Activated T-helper 9 cell treated with anti-CD3 and anti-CD28 coated beads, Interleukin-2, amount 50 U/mL, for 16 hours (primary cell): ENCODE measurements at places on chromosomes 6 and 20.

DNA sequence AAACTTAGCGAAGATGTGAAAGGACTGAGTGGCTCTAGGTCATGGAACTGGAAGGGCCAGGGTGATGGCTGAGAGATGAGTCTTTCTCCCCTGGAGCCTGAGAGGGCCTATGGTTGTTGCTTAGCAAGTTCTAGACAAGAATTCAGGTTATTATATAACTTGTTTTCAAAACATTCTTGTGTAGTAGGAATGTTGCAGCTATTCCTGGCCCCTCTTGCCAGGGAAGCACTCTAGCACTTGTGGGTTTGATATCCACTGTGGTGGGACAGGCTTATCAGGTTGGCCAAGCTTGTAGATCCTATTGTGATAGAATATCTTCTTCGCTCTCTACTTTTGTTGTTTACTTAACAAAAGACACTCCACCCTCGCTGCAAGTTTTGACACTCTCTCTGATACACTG lies 211.8 kb upstream of the CITED2 start:
- DNase-seq = no peak

DNA sequence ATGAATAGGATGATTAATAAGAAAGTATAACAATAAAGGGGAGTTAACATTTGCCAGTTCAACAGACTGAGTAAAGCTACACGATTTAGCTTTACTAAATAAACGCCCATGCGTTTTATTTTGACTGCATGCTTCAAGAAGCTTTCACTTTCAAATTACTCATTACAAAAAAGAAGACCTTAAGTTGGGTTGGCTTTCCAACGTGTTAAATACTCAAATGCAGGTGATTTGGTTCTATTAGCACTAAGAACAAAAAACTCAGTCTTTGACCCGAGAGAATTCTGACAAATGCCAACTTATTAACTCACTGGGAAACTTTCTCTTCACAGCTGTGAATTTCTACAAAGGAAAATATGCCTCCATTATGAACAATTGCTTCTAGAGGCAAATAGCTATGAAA lies 24.8 kb downstream of the RNF146 start:
- DNase-seq = no peak

DNA sequence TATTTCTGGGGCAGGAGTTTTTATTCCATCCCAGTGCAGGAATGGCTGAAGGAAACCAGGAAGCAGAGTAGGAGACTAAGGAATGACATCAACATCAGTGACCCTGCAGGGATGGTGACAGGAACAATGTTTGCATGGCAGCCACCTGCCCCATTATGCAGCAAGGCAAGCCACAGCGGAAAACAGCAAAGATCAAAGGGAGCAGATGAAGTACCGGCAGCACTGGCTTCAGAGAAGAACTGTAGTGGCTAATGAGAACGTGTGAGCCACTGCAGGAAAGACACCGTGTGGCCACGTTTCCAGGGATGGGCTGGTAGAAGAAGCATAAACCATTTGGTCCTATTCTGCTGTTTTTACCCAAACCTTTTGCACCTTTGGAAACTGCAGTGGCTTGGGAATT lies 52.9 kb upstream of the TAB2 start:
- DNase-seq = no peak

DNA sequence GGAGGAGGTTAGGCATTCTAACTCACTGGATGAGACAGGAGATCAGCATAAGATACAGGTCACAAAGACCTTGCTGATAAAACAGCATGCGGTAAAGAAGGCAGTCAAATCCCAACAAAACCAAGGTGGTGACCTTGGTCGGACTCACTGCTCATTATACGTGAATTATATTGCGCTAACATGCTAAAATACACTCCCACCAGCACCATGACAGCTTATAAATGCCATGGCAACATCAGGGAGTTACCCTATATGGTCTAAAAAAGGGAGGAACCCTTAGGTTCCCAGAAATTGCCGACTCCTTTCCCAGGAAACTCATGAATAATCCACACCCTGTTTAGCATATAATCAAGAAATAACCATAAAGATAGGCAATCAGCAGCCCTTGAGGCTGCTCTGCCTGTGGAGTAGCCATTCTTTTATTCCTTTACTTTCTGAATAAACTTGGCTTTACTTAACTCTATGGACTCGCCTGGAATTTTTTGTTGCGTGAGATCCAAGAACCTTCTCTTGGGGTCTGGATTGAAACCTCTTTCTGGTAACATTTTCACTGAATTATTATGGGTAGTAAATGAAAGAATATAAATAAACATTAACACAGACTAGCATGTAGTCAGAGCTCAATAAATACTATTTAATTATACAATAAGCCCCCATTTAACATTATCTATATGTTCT lies 3.0 kb upstream of the LAMA4 start:
- DNase-seq = no peak

DNA sequence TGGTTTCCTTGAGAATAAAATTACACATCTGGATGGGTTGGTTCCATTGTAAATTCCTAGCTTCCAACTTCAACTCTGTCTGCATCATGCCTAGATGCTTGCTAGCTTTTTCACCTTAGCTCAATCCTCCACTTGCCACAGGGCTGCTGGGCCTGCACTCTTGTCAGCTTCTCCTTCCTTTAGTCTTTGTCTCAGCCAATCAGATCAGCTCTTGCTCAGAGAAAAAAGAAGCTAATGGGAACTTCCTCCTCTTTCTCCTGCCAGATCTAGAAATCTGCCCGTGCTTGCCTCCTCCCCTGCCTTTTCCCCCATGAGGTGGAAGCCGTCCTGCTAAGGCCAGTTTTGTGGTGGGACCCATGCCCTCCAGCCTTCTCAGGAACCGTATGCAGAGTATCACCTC lies 18.5 kb downstream of the RAE1 start:
- no peak for DNase-seq
